Breast epithelium (tissue), 4 donors: ENCODE measurements at places on chromosomes 3 and 15.

DNA sequence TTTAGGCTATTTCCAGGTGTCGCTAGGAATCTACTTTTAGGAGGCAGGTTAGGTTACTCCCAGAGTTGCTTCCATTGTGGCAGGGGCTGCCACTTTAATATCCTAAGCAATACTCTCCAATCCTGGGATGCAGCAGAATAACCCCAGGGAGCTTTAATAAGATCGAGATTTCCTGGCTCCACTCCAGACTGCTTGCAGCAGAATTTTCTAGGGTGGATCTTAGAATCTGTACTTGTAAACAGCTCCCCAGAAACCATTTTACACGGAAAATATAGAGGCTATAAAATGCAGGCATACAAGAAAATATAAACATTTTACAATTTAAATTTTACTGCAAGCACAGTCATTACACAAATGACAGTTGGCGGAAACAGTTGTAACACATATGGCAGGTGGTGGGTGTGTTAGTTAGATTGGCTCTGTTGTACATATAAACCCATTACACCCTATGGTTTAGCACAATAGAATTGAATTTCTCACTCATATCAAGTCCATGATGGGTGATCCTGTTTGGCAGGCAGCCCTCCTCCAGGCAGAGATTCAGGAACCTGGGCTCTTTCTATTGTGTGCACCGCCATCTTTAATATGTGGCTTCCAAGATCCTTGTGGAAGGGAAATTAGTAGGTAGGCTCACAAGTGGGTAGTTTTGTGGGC lies 35.0 kb upstream of the TNFAIP8L3 start:
- no peak overlapping the region for H3K27ac ChIP-seq
- no peak for DNase-seq
- no peaks in the 10 kb centered on the region for H3K27me3 ChIP-seq
- H3K4me1 ChIP-seq: no peaks in the 10 kb centered on the region
- no peaks in the 10 kb centered on the region for H3K36me3 ChIP-seq
- H3K4me3 ChIP-seq: no peak overlapping the region

DNA sequence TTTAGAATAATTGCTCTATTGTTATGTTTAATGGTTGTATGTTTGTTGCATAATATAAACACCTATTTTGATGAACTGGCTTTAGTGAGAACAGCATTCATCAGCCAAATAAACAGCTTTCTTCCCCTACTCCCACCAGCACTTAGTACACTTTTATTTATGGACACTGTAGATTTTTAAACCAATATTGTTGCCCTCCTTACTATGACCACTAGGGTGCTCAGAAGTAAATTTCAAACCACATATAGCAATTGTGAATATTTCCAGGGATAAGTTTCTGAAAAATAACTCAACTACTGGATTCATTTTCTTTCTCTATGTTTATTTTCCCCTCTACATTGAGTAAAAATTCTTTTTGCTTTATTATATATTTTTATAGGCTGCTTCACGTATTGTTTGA lies 84.7 kb upstream of the PTX3 start:
- no peak overlapping the region for H3K4me3 ChIP-seq
- no peak for DNase-seq
- no peaks in the 10 kb centered on the region for H3K27me3 ChIP-seq
- no peak overlapping the region for H3K27ac ChIP-seq
- no peaks in the 10 kb centered on the region for H3K36me3 ChIP-seq

- no peak for DNase-seq
- no peaks in the 10 kb centered on the region for H3K27me3 ChIP-seq
- H3K36me3 ChIP-seq: no peaks in the 10 kb centered on the region
These were observed 61.9 kb upstream of the C3orf80 start for GRCh38 chr3:160163229-160163878.

- no peaks in the 10 kb centered on the region for H3K4me1 ChIP-seq
- H3K36me3 ChIP-seq: no peaks in the 10 kb centered on the region
- peak; percentile 86 for DNase-seq
- no peak overlapping the region for H3K27ac ChIP-seq
- peaks cover 5% of the 10 kb centered on the region for H3K27me3 ChIP-seq
These were observed 200.5 kb downstream of the GOLGA6L6 start for GRCh38 chr15:20340931-20341661.

DNA sequence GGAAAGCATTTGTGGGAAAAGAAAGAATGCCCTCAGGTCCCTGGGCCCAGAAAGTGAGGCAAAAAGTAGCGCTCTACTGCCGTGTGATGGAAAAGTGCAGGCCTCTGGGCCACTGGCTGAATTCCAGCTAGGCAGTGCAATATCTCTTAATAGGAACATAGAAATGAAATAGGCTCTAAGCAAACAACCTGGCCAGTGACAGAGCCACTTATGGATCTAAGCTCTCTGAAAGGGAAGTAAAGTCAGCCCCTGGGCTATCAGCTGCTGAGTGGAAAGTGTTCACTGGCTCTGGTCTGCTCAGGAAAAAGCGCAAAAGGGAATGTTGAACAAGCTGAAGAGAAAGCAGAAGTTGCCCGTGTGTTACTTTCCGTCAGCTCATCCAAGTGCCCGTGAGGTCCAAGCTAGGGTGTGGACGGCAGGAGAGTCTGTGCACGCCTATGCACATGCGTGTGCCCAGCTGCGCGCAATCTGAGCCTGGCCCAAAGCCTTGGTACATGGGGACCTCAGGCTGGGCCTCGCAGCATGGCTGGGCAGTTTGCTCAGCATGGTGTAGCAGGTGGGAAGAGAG lies 74.0 kb upstream of the RAD18 start:
- H3K27ac ChIP-seq: no peak overlapping the region
- no peaks in the 10 kb centered on the region for H3K36me3 ChIP-seq
- H3K4me3 ChIP-seq: no peak overlapping the region
- no peaks in the 10 kb centered on the region for H3K4me1 ChIP-seq
- no peaks in the 10 kb centered on the region for H3K27me3 ChIP-seq
- no peak for DNase-seq

DNA sequence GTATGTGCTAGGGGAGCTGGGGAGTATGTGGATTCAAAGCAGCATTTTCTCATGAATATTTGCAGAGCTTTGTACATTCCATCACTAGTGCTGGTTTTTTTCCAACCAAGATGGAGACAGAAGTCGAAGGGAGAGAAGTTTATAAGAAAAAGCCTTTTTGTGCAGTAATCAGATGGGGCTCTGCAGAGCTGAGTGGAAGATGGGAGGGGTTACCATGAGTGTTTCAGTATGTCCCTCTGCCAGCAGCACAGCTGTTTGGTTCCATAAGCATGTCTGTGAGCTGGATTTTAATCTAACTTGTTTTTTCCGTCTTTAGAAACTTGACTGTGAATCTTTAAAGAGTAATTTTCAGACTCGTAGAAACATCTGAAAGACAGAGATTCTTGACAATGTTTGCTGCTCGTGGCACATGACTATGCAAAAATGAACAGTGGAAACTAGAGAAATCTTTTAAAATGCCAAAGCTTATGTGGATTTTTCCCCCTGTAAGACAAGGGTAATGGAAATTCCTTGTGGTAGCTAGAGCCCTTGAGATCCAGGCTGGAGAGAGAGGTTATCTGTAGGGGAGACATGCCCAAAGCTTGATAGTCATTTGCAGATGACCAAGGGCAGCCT lies 20.3 kb downstream of the STARD9 start:
- H3K27me3 ChIP-seq: no peaks in the 10 kb centered on the region
- H3K36me3 ChIP-seq: no peaks in the 10 kb centered on the region
- H3K27ac ChIP-seq: peak overlapping the region; percentile 14

DNA sequence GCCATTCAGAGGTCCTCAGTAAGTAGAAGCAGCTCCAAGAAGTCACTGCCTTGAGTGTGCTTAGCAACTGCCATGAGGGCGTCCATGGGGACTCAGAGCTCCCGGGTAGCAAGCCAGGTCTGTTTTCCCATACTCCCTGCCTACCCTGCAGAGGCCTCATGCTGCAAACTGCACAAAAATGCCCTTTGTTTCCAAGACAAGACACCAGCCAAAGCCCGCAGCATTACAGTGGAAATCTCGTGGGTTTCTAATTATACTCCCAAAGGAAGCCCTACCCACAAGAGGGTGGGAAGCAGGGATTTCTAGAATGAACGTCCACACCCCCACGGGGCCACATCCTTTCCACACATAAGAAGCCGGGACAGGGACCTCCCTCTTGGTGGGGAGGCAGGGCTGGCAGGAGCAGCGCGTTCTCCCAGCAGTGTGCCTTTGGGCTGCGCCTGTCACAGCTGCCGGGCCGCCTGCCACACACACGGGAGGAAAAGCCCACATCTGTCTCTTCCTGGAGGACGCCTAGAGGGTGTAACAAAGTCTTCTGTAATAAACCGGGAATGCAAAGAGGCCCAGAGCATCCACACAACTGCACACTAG lies 31.1 kb downstream of the FAM174B start:
- no peak overlapping the region for H3K4me3 ChIP-seq
- peak; percentile 52 for DNase-seq
- no peaks in the 10 kb centered on the region for H3K4me1 ChIP-seq
- H3K27me3 ChIP-seq: no peaks in the 10 kb centered on the region

- no peak for DNase-seq
- H3K4me3 ChIP-seq: no peak overlapping the region
These were observed 21.2 kb downstream of the PXK start for GRCh38 chr3:58353722-58354553.

DNA sequence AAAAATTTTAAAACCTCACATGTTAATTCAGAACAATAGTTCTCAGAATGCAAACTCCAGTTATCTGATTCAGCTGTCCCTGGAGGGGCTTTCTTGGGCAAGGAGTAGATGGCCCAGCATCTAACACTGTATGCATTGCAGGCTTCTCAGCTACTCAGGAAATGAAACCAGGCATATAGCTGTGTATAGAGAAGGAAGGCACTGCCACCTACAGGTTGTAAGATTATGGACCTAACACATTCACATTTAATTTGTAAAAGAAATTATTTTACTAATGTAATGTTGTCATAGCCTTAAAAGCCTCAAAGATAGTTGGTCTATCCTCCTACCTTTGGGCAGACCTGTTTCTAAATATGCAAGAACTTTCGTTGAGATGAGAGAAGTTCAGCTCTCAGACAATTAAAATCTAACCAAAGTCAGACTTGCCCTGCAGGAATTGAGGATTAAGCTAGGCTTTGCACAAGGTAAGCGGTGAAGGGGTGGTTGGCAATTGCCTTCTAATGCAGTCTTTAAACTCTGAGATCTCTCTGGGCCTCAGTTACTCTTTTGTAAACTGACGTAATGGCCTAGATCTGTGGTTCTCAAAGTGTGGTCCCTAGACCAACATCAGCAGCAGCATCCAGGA lies 132.8 kb upstream of the SLC24A5 start:
- H3K36me3 ChIP-seq: no peaks in the 10 kb centered on the region
- no peaks in the 10 kb centered on the region for H3K4me1 ChIP-seq
- no peaks in the 10 kb centered on the region for H3K27me3 ChIP-seq
- H3K4me3 ChIP-seq: no peak overlapping the region

- no peak for DNase-seq
- H3K4me3 ChIP-seq: no peak overlapping the region
- H3K4me1 ChIP-seq: no peaks in the 10 kb centered on the region
- H3K36me3 ChIP-seq: no peaks in the 10 kb centered on the region
- H3K27me3 ChIP-seq: no peaks in the 10 kb centered on the region
These were observed 527.7 kb downstream of the EPHA3 start for GRCh38 chr3:89635137-89635536.

DNA sequence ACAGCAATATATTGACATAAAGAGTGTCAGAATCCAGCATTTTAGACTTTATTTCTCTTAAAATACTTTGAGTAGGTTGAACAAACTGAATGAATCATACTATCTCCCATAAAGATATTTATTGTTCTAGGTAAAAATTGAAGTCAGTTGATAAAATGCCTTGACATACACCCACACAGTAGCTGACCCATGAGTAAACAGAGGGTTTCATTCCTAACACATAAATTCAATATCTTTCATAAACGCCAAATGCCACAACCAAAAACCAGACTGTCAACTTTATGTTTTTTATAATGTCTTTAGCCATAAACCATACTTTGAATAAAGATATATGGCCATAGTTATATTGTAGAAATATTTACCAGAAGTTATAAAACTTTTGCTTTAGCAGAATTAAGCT lies 742.4 kb downstream of the NAALADL2 start:
- H3K4me1 ChIP-seq: no peaks in the 10 kb centered on the region
- no peaks in the 10 kb centered on the region for H3K27me3 ChIP-seq
- no peaks in the 10 kb centered on the region for H3K36me3 ChIP-seq
- H3K27ac ChIP-seq: no peak overlapping the region
- H3K4me3 ChIP-seq: no peak overlapping the region

- H3K4me1 ChIP-seq: no peaks in the 10 kb centered on the region
- H3K4me3 ChIP-seq: no peak overlapping the region
- no peak overlapping the region for H3K27ac ChIP-seq
These were observed 521 bp downstream of the IL5RA start for GRCh38 chr3:3109407-3110298.

- DNase-seq: no peak
- no peaks in the 10 kb centered on the region for H3K36me3 ChIP-seq
- no peak overlapping the region for H3K4me3 ChIP-seq
- H3K27me3 ChIP-seq: no peaks in the 10 kb centered on the region
- H3K4me1 ChIP-seq: no peaks in the 10 kb centered on the region
These were observed 40.5 kb upstream of the CDV3 start for GRCh38 chr3:133532951-133533350.

DNA sequence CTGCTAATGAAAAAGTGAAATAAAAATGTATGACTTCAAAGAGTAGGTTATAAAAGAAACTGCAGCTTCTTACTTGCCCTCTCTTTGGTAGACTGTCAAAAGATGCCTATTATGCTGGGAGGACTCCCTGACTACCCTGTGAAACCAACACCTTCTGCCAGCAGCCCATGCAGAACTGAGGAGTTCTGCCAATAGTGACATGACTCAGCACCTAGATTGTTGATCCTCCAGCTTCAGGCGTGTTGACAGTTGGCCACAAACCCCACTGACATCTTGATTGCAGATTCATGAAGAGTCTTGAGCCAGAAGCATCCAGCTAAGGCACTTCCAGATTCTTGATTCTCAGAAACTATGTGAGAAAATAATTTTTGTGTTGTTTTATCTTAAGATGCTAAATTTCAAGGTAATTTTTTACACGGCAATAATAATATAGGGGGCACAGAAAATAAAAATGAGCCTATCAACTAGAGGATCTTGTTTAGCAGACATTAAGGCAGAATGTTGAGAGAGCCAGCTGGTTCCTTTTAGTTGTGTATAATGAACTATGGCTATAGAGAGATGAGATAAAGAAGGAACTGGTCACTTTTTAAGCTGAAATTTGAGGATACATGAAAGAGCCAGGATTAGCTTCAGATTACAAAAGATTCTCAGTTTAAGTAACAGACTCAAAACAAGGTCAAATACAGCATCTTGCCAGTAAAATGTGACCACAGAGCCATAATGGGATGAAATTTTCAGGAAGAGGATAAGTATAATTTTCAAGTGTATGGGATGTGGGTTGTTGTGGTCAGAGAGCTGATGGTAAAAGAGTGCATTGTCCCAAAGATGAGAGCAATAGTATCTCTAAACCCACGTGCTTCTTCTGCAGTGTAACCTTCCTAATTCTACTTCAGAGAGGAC lies 588.7 kb upstream of the CBLB start:
- no peaks in the 10 kb centered on the region for H3K27me3 ChIP-seq
- no peak overlapping the region for H3K4me3 ChIP-seq
- no peaks in the 10 kb centered on the region for H3K4me1 ChIP-seq
- peak; percentile 35 for DNase-seq
- no peaks in the 10 kb centered on the region for H3K36me3 ChIP-seq

- DNase-seq: no peak
- no peaks in the 10 kb centered on the region for H3K36me3 ChIP-seq
- H3K4me1 ChIP-seq: no peaks in the 10 kb centered on the region
These were observed 8.5 kb upstream of the PHLDB2 start for GRCh38 chr3:111850537-111850936.

GRCh38 chr3:154954757-154955156 lies 125.4 kb upstream of the MME start:
- H3K27me3 ChIP-seq: no peaks in the 10 kb centered on the region
- H3K36me3 ChIP-seq: no peaks in the 10 kb centered on the region
- DNase-seq: no peak
- H3K4me3 ChIP-seq: no peak overlapping the region
- no peak overlapping the region for H3K27ac ChIP-seq
